ENCODE measurements at places on chromosomes 5 and 9. TPM values are rescaled to one million over a fixed set of nuclear protein-coding genes. Genes with fewer than 3 reads are reported as not detected.

GRCh38 chr5:180982008-180982741 lies 6.5 kb upstream of the BTNL3 start:
- DNase-seq, result no peak

GRCh38 chr5:149605998-149606724 lies 24.9 kb downstream of the ARHGEF37 start:
- no peak for DNase-seq

GRCh38 chr5:125455041-125455440 lies 708.6 kb upstream of the ZNF608 start:
- no peak for DNase-seq

- no peak for DNase-seq
These were observed 6.7 kb upstream of the C5orf63 start for GRCh38 chr5:127079994-127080491.

- no peak for DNase-seq
These were observed 222.4 kb downstream of the NTRK2 start for GRCh38 chr9:84891924-84892323.

DNA sequence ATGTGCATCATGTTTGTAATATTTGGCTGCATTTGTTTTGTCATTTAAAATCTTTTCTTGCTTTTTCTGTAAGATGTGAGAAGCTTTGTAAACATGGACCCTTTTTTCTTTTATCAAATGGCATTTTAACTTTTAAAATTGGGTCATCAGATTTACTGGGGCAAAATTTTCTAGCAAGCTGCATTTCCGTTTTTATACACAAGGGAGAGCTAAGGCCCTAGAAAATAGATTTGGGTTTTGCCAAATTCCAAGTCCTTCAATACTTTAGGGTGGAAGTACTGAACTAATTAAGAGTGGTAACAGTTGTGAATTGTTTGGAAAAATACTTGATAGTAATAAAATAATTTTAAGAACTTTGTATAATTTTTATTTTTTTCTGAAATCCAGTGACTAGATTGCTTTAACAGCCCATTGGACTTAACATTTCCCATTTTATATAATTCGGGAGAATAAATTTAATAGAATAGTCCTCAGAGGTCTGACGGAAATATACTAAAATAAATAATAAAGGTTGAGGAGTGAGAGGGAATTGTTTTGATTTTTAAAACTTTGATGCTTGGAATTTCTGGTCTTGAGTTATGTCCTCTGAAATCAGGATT lies 117.4 kb downstream of the SMARCA2 start:
- no peak for DNase-seq

DNA sequence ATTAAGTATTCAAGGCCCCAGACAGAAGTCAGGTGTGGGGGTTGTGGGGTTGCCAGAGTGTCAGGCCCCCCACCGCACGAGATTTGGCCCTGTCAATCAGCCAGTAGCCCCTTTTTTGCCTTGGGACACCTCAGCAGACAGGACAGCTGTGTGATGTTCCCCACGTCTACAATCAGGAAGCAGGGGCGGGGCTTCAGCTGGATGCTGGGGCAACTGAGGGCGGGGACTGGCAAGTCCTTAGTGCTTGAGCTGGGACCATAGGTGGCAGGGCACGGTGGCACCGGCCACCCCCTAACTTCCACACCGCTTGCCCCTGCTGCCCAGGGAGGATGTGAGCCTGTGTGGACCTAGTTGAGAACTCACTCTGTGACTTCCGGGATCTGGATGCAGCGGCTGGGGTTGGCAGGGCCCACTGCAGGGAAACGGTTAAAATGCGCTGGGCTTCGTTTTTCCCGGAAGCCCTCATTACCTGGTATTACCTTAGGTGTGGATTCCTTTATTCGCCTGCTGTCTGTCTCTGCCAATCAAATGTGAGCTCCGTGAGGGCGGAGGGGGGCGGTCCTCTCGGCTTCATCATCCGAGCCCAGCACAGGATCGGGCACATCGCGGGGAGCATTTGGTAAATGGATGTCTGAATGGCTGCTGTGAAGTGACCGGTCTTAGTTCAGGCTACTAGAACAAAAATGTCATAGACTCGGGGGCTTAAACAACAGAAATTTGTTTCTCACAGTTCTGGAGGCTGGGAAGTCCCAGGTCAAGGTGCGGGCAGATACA lies 7.5 kb upstream of the GTF3C5 start:
- no peak for DNase-seq

- DNase-seq, result no peak
These were observed 68.0 kb upstream of the C6 start for GRCh38 chr5:41281215-41281810.

DNA sequence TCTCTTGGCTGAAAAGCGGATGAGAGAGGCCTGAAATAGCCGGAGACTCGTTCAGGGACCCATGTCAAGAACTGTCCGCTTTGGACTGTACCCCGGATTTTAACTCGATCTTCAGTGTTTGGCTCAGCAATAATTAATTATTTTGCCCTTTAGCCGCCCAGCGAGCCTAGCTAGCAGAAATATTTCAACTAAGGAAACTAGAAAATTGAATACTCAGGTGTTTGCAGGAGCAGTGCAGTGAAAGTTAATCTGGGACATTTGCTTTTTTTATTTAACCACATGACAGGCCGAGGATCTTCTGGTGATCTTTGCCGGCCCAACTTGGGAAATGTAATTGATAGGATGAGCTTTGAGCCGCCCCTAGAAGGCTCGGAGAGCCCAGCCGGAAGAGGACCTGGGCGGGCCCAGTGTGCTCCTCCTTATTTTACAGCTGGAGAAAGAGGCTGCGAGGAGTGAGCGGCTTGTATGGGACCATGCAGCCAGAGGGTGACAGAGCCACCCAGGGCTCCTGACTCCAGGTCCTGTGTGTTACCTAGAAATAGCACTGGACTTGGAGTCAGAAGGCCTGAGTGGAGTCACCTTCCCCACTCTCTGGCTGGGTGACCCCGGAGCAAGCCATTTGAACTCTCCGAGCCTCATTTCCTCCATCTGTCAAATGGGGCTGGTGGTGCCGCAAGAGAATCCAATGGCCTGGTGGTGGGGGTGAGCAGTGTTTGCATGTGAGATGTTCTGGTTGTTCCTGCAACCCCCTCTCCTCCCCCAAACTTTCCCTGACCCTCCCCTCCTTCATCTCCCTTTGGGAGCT lies 2.4 kb downstream of the PPARGC1B start:
- DNase-seq, result no peak

The PLCXD3 gene
- 0.10 TPM for total RNA-seq

The ZNF354C gene
- total RNA-seq, result 2.6 TPM

The PCDHB2 gene
- 28.8 TPM for total RNA-seq

The PCDHA7 gene
- total RNA-seq, result 2.7 TPM

The TMEM232 gene
- total RNA-seq, result 1.3 TPM

The CDH9 gene
- total RNA-seq, result 0.73 TPM

The IL4 gene
- not detected for total RNA-seq

The CSNK1A1 gene
- total RNA-seq, result 254 TPM
